ENCODE measurements at places on chromosomes 11 and 22. TPM values are rescaled to one million over a fixed set of nuclear protein-coding genes. Genes with fewer than 3 reads are reported as not detected.

GRCh38 chr11:72607496-72607895, 66.7 kb downstream of the PDE2A start:
- no peak for DNase-seq

Gene SLC22A8
- total RNA-seq, result not detected

Gene GPHA2
- total RNA-seq, result not detected

- DNase-seq, result no peak
These were observed 2.7 kb downstream of the P2RY6 start for GRCh38 chr11:73274722-73275380.

DNA sequence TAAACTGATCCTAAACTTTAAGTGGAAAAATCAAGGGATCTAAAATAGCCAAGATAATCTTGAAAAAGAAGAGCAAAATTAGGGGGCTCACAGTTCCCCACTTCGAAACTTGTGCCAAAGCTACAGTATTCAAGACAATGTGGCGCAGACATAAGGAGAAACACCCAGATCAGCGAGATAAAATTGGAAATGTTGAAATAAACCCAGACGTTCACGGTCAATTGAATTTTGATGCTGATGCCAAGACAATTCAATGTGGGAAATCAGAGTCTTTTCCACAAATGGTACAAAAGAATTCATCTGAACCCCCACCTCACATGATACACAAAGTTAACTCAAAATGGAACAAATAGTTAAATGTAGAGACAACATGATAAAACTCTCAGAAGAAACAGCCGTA, 601.6 kb downstream of the BRD1 start:
- DNase-seq, result no peak

Gene PISD
- 32.9 TPM for total RNA-seq

Gene PRDX5
- 272 TPM for total RNA-seq

DNA sequence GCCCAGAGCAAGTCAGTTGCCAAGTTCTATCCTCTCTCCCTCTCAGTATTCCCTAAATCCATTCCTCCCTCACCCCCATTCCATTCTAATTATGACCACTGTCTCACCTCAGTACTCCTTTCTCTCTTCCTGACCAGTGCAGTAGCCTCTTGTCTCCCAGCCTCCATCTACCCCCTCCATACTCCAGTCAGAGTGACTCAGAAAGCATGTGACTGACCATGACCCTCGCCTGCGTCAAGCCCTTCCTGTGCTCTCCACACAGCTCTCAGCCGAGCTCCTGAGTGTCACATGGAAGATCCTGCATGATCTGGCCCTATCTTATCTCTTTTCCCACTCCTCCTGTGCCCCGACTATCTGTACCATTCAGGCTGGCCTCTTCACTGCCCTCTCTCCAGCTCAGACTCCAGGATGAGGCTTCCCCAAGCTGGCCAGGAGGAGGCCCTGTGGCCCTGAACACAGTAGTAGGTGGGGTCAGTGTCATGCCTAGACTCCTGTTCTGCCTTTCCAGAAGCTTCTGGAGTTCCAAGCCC, 42.6 kb downstream of the NEU3 start:
- DNase-seq, result no peak

- DNase-seq, result peak; percentile 95
These were observed 3.8 kb downstream of the CFL1 start for GRCh38 chr11:65854161-65854592.

DNA sequence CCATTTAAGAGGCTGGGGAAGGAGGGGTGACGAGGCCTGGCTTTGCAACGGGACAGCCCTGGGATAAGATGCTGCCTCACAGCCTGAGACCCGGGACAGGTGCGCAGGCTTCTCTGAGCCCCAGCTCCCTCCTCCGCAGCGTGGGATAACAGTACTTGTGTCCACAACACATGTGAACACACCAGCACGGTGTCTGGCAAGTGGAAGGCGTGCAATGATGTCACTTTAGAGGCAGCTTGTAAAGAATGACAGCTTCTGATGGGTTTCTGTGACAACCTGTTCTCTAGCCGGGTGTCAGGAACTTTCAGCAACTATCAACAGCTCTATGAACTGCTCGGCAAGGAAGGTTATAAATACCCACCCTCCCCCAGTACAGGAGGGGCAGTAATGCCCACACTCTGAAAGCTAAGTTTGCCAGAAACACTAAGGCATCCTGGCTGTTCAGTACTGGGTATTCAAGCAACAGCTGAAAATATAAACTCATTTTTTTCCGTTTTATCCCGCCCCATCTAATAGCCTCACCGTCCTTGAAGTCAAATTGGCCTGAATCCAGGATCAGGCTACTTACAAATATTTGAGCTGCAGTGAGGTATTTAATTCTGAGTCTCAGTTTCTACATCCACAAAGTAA, 59.7 kb downstream of the MYH9 start:
- peak; percentile 61 for DNase-seq

GRCh38 chr11:114346709-114347141, 50.5 kb downstream of the NNMT start:
- no peak for DNase-seq

Gene OSBPL5
- 36.8 TPM for total RNA-seq

DNA sequence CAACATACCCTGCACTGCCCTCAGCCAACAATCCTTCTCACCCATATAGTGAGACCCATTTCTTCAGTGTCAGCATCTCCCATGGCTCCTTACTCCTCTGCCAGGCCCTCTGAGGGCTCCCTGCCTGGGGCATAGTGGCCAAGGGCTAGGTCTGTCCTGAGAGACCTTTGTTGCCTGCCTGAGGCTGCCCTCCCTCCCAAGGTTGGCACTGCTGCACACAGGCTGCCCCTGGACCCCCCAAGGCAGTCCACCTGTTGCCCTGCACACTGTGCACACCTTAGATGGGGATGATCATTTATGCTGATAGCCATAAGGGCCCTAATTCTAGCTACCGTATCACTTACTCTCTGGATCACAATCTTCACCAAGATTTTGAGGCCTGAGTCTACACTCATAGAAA, 57.0 kb upstream of the SUSD2 start:
- DNase-seq, result no peak

Gene TMPRSS4
- 255 TPM for total RNA-seq

Gene IGLL1
- not detected for total RNA-seq

GRCh38 chr11:93591247-93591898, 48.2 kb upstream of the SMCO4 start:
- DNase-seq, result no peak

Gene ANO3
- total RNA-seq, result 0.09 TPM

GRCh38 chr11:99773646-99774045, 752.9 kb downstream of the CNTN5 start:
- no peak for DNase-seq

DNA sequence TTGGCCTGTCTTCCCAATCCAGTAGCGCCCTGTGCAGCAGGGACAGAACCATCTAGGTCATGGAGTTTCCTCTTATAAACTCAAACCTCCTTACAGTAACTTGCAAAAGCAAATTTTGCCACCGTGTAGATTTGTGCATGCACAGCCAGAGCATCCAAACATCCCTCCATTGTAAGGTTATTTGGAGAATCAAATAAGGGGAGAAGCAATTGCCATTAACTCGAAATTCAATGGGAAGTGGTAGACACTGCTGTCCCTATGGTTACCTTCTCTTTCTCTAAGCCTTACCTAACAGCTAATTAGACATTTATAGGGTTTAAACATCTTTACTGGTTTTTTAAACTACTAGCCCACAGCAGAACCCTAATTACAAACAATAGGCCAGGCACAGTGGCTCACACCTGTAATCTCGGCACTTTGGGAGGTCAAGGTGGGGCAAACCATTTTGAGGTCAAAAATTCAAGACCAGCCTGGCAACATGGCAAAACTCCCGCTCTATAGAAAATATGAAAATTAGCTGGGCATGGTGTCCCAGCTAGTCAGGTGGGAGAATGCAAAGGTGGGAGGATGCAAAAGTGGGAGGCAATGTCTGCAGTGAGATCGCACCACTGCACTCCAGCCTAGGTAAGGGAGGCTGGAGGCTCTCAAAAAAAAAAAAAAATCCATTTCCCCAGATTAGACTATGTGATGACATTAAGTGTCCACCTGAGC, 6.6 kb downstream of the HSPA8 start:
- DNase-seq, result no peak

DNA sequence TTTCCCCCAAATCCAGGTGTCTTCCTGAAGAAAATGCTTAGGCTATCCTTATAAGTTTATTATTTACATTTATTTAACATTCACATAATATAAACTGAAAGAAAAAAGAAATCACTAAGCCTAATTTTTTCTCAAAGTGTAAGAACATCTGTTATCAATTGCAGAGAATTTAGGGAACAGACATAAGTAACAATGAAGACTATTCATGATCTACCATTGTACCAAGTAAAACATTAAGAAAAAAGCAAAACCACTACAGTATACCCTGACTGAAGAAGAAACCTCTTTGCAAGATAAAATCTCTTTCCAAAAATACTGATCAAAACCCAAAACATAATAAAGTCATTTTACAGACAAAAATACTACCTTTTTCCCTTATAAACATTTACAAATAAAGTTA, 60.5 kb downstream of the NUP98 start:
- no peak for DNase-seq

DNA sequence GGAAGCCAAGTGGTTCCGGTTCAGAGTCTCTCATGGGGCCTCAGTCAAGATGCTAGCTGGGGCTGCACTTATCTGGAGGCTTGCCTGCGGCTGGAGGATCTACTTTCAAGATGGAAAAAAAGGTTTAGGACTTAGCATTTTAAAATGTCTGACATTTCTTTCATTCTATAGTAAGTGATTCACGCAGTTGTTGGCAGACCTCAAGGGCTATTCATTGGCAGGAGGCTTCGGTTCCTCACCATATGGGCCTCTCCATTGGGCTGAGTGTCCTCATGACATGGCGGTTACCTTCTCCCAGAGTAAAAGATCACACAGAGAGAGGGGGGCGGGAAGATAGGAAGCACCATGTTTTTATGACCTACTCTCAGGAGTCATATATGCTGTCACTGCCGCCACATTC, 298.0 kb upstream of the PLET1 start:
- no peak for DNase-seq

GRCh38 chr11:36455658-36456111, 54.4 kb downstream of the TRAF6 start:
- peak; percentile 47 for DNase-seq

Gene SMIM35
- total RNA-seq, result 0.08 TPM

Gene CELSR1
- 4.9 TPM for total RNA-seq

Gene IL10RA
- 19.0 TPM for total RNA-seq

DNA sequence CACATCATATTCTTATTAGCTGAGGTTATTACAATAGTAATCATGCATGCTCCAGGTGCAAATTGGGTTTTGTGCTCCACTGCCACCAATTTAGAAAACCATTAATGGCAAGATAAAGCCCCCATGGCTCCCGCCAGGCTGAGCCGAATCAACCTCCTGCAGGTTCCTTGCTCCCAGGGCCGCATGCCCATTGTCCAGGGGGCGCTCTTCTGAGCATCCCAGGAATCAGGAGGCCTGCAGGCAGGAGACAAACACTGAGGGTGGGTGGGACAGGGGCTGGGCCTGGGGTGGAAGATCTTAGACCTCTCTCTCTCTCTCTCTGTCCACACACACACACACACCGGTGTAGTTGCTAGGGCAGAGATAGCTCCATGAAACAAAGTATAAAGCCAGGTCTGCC, 57.4 kb downstream of the BUD13 start:
- DNase-seq, result no peak

Gene APOBEC3B
- 8.2 TPM for total RNA-seq

Gene SHISAL1
- 0.27 TPM for total RNA-seq

- no peak for DNase-seq
These were observed 23.3 kb downstream of the MICAL2 start for GRCh38 chr11:12133547-12134235.

Gene PGA5
- total RNA-seq, result 0.22 TPM

DNA sequence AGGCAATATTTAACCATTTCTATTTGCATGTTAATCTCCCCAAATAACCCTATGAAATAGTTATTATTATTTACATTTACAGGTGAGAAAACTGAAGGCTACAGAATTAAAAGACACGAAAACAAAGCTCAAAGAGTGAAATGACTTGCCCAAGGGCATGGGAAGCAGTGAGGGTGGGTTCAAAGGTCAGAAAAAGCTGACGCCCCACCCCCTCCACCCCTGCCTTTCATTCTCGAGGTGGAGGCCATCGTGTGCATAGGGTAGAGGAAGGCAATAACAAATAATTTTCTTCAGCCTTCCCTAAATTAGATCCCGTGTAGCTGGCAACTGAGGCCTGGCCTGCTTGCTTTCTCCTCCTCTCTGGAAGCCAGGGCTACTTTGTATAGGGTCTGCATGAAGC, 56.1 kb upstream of the RBFOX2 start:
- DNase-seq, result no peak

DNA sequence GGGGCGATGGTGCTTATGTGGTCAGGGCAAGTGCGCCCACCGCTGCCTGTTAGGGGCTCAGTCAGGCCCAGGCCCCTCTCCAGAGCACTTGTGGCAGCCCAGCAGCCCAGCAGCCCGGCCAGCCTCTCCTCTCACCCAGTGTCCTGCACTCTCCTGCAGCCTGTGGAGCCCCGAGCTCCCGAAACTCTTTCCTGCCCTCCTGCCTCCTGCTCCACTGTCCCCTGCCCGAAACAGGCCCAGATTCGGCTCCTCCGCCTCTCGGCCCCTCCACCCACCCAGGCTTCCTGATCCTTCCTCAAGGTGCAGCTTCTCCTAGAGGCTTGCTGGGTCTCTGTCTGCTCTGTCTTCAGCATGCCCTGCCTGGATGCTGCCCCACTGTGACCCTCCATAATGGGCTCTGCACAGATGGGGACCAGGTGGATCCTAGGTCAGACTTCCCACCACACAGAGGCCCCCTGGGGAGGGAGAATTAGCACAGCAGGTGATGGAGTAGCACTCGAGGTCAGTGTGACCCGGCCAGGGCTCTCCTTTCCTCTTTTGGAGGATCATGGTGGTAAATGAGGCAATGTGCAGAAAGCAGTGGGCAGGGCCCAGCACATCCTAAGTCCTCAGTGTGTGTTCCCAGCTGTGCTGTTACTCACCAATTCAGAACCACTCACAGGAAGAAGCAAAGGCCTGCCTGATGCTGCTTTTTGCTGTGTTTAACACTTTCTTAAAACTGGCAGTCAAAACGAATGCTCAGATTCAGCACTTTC, 18.6 kb upstream of the NAP1L4 start:
- no peak for DNase-seq

- no peak for DNase-seq
These were observed 140.0 kb downstream of the CHST1 start for GRCh38 chr11:45525393-45525792.

DNA sequence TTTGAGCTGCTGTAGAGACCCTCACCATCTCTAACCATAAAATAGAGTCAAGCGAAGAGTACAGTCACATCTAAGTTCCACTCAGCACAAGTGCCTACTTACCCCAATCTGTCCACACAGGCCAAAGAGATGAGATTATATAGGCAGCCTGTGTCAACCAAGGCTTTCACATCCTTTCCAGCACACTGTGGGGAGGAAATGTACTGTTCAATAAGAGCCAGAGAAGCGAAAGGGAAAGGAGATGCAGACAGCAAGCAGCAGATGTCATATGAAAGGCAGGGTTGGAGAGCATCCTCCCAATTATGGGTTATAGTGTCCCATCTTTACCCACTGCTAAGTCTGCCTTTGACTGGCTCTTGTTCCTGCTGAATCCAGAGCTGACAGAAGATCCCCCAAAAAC, 16.4 kb downstream of the NRIP3 start:
- DNase-seq, result no peak

- no peak for DNase-seq
These were observed 983 bp downstream of the NARS2 start for GRCh38 chr11:78573681-78574080.
